ENCODE measurements at places on chromosomes 16 and 17. TPM values are rescaled to one million over a fixed set of nuclear protein-coding genes. Genes with fewer than 3 reads are reported as not detected.

The CYGB gene
- 3.4 TPM for total RNA-seq

DNA sequence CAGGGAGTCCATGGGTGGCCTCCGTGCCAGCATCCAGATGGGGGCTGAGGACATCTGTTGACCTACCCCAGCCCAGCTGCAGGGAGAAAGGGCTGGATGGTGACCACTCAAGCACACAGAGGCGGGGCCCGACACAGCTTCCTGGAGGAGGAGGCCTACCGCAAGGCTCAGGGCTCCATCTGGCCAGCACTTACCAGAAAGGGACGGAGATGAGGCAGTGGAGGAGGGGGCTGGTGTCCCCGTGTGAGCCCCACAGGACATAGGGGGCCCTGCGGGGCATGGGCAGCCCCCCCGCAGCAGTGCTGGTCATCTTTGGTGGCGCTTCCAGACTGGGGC is 147.5 kb upstream of the CIBAR2 start:
- DNase-seq: no peak

The CLDN6 gene
- total RNA-seq: 0.74 TPM

DNA sequence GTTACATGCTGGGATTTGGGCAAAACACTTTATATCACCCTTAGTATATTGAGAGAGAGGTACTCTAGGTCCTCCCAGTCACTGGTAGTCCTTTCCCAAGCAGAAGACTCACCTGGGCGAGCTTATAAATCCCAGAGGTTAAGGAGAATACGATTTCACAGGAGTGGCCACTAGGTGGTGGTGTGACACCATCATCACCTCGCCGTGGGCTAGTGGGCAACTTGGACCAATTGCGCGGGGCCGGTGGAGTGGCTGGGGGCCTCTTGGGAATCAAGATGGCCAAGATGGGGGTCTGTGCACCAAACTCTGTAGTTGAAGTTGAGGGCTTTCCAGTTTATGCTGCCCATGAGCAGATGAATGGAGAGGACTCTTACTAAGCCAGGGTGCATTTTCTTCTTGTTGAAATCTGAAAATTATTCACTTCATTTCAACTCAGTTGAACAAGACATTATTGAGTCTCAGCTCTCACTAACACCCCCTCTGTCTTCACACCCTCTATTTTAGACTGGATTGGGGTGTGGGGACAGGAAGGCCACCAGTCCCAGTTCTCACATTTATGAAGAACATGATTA is 38.2 kb upstream of the PIRT start:
- peak; percentile 68 for DNase-seq

The TEKT3 gene
- total RNA-seq: 30.7 TPM

DNA sequence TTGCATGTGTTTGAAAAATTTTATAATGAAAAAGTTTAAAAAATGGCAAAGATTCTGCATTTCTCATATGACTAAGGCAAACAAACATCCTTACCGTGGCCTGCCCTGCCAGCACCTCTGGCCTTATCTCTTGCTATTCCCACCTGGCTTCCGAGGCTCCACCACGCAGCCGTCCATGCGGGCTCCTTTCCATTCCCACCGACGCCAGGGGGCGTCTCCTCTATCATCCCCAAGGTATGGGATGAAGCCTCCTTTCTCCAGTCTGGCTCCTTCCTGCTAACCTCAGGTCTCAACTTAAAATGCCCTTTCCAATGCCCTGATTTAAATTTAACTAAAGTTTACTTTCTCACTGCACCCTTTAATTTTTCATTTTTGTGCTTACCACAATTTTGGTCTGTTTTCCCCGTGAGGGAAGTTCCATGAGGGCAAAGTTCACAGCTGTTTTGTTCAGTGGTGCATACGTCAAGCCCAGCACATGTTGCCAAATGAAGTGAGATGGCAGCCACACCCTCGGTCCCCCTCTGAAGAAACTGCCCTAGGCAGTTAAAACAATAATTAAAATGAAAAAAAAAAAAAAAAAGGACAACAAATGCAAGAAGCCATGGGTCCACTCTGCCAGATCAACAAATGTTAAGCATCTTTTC is 13.3 kb upstream of the SDK2 start:
- peak; percentile 65 for DNase-seq

The TEX14 gene
- 37.2 TPM for total RNA-seq

DNA sequence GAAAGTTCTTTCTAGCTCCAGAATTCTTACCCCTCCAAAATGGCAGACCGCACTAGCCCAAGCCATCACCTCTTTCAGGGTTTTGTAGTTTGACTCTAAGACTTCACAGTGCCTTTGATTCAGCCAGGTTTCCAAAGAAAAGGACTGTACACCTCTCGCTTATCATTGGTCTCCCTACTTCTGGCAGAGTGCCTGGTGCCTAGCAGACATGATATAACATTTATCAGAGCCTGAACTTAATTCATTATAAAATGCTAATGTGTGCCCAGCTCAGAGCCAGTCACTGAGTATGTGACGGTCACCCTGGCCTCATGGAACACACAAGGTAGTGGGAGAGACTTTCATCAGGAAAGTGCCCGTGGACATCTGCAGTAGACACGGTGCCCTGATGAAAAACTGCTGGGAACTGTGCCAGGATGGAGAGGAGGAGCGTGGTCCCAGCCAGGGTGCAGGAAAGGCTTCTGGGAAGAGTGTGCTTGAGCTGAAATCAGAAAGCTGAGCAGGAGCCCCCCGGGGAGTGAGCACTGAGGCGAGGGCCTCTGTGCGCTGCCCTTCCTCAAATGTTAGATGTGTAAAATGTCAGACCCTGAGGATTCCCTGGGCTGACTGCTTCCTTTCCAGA is 34.3 kb upstream of the LGALS9 start:
- no peak for DNase-seq

DNA sequence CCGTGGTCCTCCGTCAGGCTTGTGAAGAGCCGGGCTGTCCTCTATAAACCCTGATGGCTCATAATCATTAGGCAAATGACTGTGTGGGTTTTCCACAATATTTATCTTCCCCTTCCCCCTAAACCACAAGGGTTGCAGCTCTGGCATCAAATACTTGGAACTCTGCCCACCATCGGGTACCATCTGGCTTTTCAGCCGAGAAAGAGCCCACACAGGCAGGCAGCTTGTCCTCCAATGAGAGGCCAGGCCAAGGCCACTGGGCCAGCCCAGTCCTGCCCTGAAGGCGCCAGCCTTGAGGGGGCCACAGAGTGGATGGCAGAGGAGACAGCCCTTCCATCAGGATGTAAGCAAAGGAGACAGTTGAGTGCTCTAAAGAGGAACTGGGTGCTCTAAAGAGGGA is 31.8 kb upstream of the NAT9 start:
- DNase-seq: no peak

GRCh38 chr16:49366669-49367068 is 6.9 kb upstream of the C16orf78 start:
- no peak for DNase-seq

DNA sequence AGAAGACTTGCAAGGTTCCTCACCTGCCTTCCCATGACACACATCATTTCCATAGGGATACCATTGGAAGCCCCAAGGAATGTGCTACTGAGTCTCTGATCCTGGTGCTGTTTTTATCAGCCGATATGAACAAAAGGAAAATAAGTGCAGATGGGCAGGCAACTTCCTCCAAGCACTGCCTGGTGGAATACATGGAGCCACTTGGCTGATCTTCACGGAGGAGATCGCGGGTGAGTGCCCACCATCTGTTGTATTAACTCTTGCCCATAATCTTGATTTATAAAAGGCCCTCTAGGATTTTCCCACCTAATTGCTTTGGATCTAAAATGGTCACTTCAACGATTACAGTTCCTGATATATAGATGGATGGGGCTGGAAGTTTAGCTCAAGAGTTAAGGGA is 24.7 kb upstream of the CDRT15 start:
- DNase-seq: no peak

GRCh38 chr16:31704138-31704537 is 169.5 kb upstream of the ZNF267 start:
- no peak for DNase-seq

DNA sequence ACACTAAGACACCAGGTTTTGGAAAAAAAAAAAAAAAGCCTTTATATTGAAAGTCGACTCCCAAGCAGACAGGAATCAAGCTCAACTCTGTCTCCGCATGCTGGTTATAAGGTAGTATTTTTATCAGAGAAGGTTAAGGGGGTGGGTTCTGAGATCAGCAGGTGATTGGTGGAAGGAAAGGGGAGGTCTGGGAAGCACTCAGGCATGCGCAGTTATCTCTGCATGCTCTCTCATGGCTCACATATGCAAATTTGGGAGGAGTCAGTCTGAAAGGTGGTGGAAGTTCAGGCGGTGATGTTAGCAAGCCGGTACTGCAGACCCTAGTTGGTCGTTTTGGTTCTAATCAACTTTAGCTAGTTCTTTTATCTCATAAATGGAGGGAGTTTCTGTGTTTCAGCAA is 357.6 kb upstream of the C16orf82 start:
- peak; percentile 33 for DNase-seq

- peak; percentile 51 for DNase-seq
Measured at GRCh38 chr16:57186872-57187854, 1.0 kb downstream of the RSPRY1 start.

- DNase-seq: no peak
Measured at GRCh38 chr17:5019475-5019956, 15.7 kb downstream of the SLC52A1 start.

- no peak for DNase-seq
Measured at GRCh38 chr16:81601008-81601428, 156.4 kb downstream of the CMIP start.

DNA sequence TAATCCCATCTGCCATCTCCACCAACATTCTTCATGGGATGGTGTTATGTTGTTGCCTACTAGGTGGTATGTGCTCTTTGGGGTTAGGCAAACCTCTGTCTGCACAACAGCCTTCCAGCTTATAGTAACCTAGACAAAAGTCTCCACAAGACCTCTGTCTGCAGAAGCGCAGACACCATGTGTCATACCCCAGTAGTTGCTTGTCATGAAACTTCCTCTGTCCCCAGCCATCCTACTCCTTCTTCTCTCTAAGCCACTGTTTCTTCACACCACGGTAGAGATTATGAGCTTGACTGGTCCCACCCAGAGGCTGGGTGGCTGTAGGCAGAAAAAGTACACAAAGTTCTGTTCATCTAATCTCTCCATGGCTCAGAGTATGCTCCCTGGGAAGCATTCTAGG is 100.3 kb downstream of the MAF start:
- DNase-seq: no peak

The KCNAB3 gene
- 4.3 TPM for total RNA-seq

DNA sequence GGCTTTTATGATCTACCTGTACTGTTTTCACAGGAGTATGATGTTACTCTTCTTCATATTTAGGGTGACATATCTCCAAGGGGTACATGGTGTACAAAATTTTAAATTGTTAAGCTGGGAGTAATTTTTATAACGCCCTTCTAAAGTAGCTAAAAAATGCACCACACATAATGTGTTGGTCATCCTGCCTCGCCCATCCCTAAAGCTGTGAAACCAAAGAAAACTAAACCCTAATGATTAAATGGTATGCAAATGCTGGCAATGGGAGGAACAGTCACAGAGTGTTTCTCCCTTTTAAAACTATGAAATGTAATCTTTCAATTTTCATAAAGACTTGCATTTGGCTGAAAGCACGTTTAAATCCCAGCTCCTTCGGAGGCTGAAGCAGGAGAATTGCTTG is 2.0 kb upstream of the KRT24 start:
- DNase-seq: no peak

GRCh38 chr16:86180780-86181179 is 281.8 kb downstream of the IRF8 start:
- no peak for DNase-seq

The ATAD5 gene
- 5.5 TPM for total RNA-seq

The METTL9 gene
- 77.5 TPM for total RNA-seq

GRCh38 chr16:49932434-49932833 is 76.5 kb upstream of the ZNF423 start:
- DNase-seq: no peak

The RHBDL3 gene
- 4.5 TPM for total RNA-seq

The HOXB4 gene
- total RNA-seq: 1.6 TPM

The ZACN gene
- not detected for total RNA-seq

The STAC2 gene
- total RNA-seq: 0.37 TPM

The MAPK7 gene
- 49.7 TPM for total RNA-seq

The TBC1D3 gene
- not detected for total RNA-seq

GRCh38 chr17:60559995-60560859 is 34.2 kb upstream of the APPBP2 start:
- no peak for DNase-seq

- no peak for DNase-seq
Measured at GRCh38 chr17:61396586-61397085, 3.0 kb upstream of the TBX2 start.

The CD7 gene
- 2.3 TPM for total RNA-seq

DNA sequence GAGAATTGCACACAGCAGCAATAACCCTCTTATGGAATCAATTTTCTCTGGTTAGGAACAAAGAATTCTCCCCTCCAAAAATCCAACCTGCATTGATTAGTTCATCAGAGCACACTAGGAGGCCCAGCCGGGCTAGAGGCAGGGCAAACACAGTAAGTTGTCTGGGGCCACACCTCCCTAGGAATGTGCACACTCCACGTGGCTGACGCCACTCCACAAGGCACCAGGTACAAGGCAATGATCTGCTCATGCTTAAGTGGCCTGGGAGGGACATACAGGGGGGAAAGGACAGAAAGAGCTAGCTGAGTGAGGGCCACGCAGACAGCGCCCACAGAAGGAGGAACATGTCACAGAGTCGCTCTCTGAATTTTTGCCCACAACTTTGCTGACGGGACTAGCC is 107.6 kb downstream of the SLC39A11 start:
- DNase-seq: no peak

DNA sequence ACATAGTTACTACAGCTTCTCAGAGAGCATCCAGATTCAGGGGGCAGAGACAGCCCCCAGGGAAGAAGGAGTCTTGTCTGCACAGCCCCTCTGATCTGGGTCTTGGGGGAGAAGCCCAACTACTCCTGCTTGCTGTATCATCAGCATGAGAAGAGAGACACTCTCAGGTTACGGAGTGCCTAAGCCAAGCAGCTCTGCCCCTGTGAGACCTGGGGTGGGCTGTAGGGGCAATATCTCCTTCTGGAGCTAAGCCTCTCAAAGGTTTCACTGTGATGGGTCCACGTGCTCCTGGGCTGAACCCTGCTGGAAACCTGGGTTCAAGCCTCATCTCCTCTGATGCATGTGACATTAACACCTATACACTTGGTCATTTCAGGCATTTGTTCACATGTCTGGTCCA is 123.2 kb downstream of the CPPED1 start:
- no peak for DNase-seq

DNA sequence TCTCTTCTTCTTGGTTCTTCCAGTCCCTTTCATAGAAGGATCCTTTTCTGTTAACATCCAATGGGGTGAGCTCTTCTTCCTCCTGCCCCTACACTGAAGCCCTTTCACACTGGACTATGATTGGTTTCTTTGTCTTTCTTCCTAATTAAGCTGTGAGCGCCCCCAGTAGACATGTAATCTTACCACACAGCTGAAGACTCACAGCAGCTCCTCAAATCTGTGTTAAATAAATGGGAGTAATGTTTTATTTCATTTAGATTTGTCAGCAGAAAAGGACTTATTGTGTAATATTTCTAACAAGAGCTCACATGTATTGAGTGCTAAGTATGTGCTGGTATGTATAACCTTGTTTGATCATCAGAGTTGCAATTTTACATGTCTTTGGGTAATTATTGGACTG is 55.7 kb downstream of the TOX3 start:
- DNase-seq: no peak

The CCL17 gene
- total RNA-seq: not detected
